CD4-positive, CD25-positive, alpha-beta regulatory T cell (primary cell): ENCODE measurements at places on chromosomes 6 and 20. TPM values are rescaled to one million over a fixed set of nuclear protein-coding genes. Genes with fewer than 3 reads are reported as not detected.

CRYBG1 gene
- total RNA-seq = 83.8 TPM

SLC52A3 gene
- total RNA-seq = not detected

PRDM1 gene
- total RNA-seq = 327 TPM

MYLK2 gene
- total RNA-seq = not detected

- H3K36me3 ChIP-seq = peaks cover 11% of the 10 kb centered on the region
- no peaks in the 10 kb centered on the region for H3K27me3 ChIP-seq
- peaks cover 69% of the 10 kb centered on the region for H3K4me1 ChIP-seq
- DNase-seq = peak; percentile 71
Measured at GRCh38 chr20:51402201-51402600, 140.3 kb downstream of the NFATC2 start.

- DNase-seq = no peak
- no peaks in the 10 kb centered on the region for H3K36me3 ChIP-seq
- no peak overlapping the region for H3K4me3 ChIP-seq
- H3K27me3 ChIP-seq = no peaks in the 10 kb centered on the region
Measured at GRCh38 chr6:156942266-156942665, 165.1 kb downstream of the ARID1B start.

- H3K27ac ChIP-seq = no peak overlapping the region
- no peak for DNase-seq
- H3K27me3 ChIP-seq = peaks cover 3% of the 10 kb centered on the region
- no peak overlapping the region for H3K4me3 ChIP-seq
- no peaks in the 10 kb centered on the region for H3K36me3 ChIP-seq
Measured at GRCh38 chr6:43277643-43278523, 20.2 kb upstream of the SLC22A7 start.

DNA sequence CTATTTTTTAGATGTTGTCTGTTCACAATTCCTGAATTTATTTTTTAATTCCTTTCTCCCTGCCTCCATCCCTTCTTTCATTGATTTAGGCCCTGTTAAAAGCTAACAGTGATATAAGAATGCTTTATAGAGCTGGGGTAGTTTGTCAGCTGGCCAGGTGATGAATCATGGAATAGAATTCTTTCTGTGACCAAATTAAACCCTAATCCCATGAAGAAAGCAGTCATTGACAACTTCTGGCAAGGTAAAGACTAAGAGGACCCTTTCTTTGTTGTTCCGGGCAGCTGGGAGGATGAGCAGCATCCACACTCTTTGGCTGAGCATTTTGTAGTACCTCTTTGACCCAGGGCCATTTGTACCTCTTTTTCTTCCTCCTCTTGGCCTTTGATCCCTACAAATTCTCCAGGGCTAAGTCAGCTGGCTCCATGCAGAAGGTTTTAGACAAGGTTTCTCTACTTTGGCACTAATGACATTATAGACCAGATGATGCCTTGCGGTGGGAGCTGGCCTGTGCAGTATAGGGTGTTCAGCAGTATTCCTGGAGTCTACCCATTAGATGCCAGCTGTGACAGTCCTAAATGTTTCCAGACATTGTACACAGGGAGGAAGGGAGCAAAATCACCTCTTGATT lies 102.9 kb downstream of the SLX4IP start:
- peaks cover 3% of the 10 kb centered on the region for H3K4me1 ChIP-seq
- H3K36me3 ChIP-seq = no peaks in the 10 kb centered on the region
- no peak for DNase-seq
- H3K27ac ChIP-seq = no peak overlapping the region
- no peaks in the 10 kb centered on the region for H3K27me3 ChIP-seq

GRCh38 chr6:45835721-45836437 lies 179.8 kb downstream of the CLIC5 start:
- H3K4me1 ChIP-seq = no peaks in the 10 kb centered on the region
- DNase-seq = no peak
- H3K4me3 ChIP-seq = no peak overlapping the region
- no peak overlapping the region for H3K27ac ChIP-seq
- no peaks in the 10 kb centered on the region for H3K27me3 ChIP-seq

GRCh38 chr20:22381812-22382416 lies 202.5 kb downstream of the FOXA2 start:
- H3K36me3 ChIP-seq = no peaks in the 10 kb centered on the region
- H3K27ac ChIP-seq = no peak overlapping the region
- no peaks in the 10 kb centered on the region for H3K27me3 ChIP-seq
- no peak overlapping the region for H3K4me3 ChIP-seq
- no peaks in the 10 kb centered on the region for H3K4me1 ChIP-seq

- H3K27me3 ChIP-seq = peaks cover 8% of the 10 kb centered on the region
- H3K4me1 ChIP-seq = peaks cover 27% of the 10 kb centered on the region
- peak overlapping the region; percentile 59 for H3K4me3 ChIP-seq
Measured at GRCh38 chr6:166253778-166254204, 54.4 kb downstream of the PRR18 start.

GRCh38 chr6:40688214-40688761 lies 101.1 kb upstream of the LRFN2 start:
- no peaks in the 10 kb centered on the region for H3K36me3 ChIP-seq
- H3K4me3 ChIP-seq = no peak overlapping the region
- no peaks in the 10 kb centered on the region for H3K27me3 ChIP-seq

DNA sequence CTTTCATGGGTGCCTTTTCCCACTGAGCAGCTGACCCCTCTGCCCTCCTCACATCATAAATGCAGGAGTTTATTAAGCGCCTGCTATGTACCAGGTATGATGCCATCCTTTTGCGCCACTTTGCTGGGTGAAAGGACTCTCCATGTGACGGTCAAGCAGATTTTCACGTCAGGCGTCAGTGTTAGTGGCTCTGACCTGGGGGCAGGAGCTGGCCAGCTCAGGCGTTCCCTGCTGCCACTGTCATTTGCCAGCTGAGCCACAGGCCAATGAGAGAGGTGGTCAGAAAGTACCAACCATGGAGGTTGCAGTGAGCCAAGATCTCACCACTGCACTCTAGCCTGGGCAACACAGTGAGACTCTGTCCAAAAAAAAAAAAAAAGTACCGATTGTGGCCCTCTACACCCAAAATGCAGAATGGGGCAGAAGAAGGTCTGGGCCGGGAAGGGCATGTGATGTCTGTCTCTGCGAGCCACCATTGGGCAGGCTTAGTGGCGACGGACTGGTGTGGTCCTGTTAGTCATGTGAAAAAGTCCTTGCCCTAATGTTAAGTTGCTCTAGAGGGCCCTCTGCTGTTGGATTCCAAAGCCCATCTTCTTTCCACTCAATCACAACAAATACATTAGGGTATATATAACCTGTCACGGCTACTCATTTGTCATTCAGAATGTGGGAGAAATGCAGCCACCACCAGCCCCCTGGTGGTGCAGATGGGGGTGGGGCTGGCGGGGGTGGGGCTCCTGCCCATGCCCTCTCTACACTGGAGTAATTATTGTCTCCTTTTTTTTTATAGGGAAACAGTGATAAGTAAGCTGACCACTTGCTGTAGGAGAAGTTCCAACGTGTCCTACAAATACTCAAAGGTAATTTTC lies 18.4 kb upstream of the SLC22A1 start:
- no peak overlapping the region for H3K4me3 ChIP-seq
- no peaks in the 10 kb centered on the region for H3K27me3 ChIP-seq

DNA sequence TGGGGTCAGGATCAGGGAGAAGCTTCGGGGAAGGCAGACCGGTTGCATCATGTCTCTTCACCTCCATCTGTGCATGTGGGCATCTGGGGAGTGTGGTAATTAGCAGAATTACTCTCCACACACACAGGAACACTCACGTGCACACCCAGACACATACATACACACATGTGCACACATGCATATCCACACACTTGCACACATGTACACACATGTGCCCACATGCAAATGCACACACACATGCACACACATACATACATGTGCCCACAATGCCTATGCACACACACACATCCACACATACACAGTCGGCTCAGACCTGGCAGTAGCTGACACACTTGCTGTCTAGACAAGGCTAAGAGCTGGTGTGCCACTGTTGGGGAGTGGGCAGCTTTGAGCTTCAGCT lies 212.3 kb upstream of the PMEPA1 start:
- H3K4me3 ChIP-seq = no peak overlapping the region
- H3K27me3 ChIP-seq = no peaks in the 10 kb centered on the region
- no peaks in the 10 kb centered on the region for H3K4me1 ChIP-seq
- DNase-seq = no peak
- no peak overlapping the region for H3K27ac ChIP-seq
- no peaks in the 10 kb centered on the region for H3K36me3 ChIP-seq

DNA sequence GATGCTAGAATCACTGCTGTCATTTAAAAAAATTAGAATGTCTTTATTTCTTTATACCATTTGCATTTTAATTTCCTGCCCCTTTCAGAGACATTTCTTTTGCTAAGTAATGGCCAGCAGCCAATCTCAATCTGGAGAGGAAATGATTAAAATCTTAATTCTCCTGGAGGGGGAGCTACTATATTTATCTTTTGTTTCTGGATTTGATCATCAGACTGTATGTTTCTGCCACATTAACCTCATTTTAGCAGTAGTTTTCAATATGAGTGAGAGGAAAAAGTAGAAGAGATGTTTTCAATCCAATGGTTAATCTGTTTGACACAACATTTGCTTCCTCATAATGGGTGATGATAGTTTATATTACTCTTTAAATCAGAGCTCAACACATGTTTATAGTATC lies 138.0 kb downstream of the FUT9 start:
- H3K4me1 ChIP-seq = no peaks in the 10 kb centered on the region
- H3K27ac ChIP-seq = no peak overlapping the region
- no peaks in the 10 kb centered on the region for H3K27me3 ChIP-seq
- H3K36me3 ChIP-seq = no peaks in the 10 kb centered on the region
- no peak overlapping the region for H3K4me3 ChIP-seq
- no peak for DNase-seq

DNA sequence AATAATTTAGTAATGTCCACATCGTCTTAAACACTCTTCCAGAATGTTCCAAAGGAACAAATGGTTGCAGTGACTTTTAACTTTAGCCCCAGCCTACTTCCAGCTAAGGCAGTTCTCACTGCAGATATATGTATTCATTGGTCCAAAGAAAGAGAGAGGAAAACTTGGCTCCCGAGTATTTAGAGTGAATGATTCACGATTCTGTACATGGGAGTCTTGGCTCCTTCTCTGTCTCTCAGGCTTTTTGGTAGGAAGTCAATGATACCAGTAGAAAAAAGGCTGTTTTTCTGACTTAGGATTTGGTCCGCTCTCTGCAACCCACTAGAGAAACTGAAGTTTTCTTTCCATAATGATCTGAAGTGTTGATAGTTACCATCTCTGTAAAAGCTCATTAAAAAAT lies 38.6 kb downstream of the E2F3 start:
- DNase-seq = no peak
- no peaks in the 10 kb centered on the region for H3K27me3 ChIP-seq
- no peaks in the 10 kb centered on the region for H3K4me1 ChIP-seq
- H3K27ac ChIP-seq = no peak overlapping the region

DNA sequence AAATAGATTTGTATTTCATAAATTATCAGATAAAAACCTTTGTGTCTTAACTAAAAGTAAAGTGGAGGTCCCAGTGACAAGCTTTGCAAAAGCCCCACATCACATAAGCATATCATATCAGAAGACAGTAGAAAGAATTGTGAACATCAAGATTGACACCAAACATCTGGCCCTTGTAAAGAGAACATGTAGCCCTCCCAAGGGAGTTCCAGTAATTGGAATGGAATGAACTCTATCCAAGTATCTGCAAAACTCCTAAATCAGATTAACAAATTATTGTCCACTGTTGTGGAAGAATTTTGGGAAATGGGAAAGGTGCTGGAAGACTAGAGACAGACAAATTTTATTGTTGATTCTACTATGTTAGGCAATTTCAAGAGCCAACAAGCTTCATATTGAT lies 268.8 kb downstream of the KCNQ5 start:
- no peaks in the 10 kb centered on the region for H3K27me3 ChIP-seq
- no peak overlapping the region for H3K4me3 ChIP-seq
- no peak for DNase-seq
- no peaks in the 10 kb centered on the region for H3K4me1 ChIP-seq
- no peaks in the 10 kb centered on the region for H3K36me3 ChIP-seq
